ENCODE measurements at places on chromosomes 2 and 18. TPM values are rescaled to one million over a fixed set of nuclear protein-coding genes. Genes with fewer than 3 reads are reported as not detected.
A peak's percentile ranks its signal among the peaks of the same experiment; 100 is the strongest.

GRCh38 chr18:11760498-11761167 is 71.6 kb downstream of the GNAL start:
- peaks cover 14% of the 10 kb centered on the region for H3K27me3 ChIP-seq
- no peak overlapping the region for H3K27ac ChIP-seq
- no peak for DNase-seq
- no peak overlapping the region for H3K4me3 ChIP-seq
- no peaks in the 10 kb centered on the region for H3K4me1 ChIP-seq

Gene SP140L
- 57.4 TPM for total RNA-seq

Gene GRB14
- not detected for total RNA-seq

- no peak overlapping the region for H3K27ac ChIP-seq
- H3K27me3 ChIP-seq: no peaks in the 10 kb centered on the region
- H3K36me3 ChIP-seq: peaks cover 1% of the 10 kb centered on the region
- no peak for DNase-seq
- no peaks in the 10 kb centered on the region for H3K4me1 ChIP-seq
Observed at GRCh38 chr18:57687970-57688369, 66.3 kb upstream of the NARS1 start.

Gene FNDC4
- 0.10 TPM for total RNA-seq

Gene ZNF519
- 19.4 TPM for total RNA-seq

DNA sequence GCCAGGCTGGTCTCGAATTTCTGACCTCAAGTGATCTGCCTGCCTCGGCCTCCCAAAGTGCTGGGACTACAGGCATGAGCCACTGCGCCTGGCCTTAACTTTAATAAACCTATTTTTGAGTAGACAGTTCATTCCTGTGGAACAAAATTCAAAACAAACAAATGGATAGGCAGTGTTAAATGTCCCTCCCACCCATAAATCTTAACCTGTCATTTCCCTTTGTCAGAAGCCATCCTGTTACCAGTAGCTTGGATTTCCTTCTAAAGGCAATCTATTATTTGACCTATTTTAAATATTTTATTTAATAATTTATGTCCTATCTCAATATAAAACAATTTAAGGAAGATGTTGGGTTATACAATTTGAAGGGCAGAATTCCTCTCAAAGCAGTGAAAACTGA is 6.6 kb upstream of the C2orf72 start:
- DNase-seq: no peak
- peaks cover 43% of the 10 kb centered on the region for H3K27me3 ChIP-seq
- no peak overlapping the region for H3K4me3 ChIP-seq
- H3K36me3 ChIP-seq: no peaks in the 10 kb centered on the region

GRCh38 chr18:68666381-68666780 is 48.5 kb downstream of the TMX3 start:
- H3K27me3 ChIP-seq: peaks cover 6% of the 10 kb centered on the region
- H3K4me1 ChIP-seq: no peaks in the 10 kb centered on the region
- no peak overlapping the region for H3K4me3 ChIP-seq
- H3K36me3 ChIP-seq: no peaks in the 10 kb centered on the region

DNA sequence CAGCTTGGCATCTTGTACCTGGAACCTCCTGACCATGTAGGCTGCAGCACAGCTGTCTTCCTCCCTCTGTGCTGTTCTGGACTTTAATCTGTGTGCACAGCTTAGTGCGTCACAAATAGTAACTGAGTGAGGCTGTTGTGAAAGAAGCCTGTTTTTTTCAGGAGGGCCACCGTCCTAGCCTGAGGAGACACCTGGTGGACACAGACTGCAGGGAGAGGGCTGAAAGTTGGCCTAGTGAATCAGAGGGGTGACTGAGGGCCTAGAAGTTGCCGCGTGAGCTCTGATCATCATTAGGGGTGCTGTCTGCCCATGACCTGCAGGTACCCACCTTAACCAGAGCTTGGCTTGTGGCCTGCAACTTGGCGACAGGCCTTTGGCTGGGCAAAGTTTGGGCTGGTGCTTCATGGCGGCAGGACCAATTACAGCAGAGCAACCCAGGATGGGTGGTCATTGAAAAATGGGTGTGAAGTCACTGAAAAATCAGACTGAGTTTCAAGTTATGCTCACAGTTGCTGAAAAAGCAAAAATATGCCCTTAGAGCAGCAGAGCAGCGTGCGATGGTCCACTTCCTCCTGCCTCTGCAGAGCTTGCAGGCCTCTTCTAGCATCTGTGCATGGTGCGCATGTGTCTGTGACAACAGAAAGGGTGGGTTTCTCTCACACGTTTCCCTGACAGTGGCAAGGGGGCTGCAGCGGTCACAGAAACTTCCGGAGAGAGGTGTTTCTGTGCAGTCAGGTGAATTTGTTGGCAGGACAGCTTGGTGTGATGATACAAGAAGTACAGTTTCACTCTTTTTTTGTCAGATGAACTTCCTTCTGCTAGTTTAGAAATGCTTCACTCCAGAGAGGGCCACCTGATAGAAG is 9.6 kb downstream of the GDF7 start:
- H3K27ac ChIP-seq: no peak overlapping the region
- no peak overlapping the region for H3K4me3 ChIP-seq
- H3K27me3 ChIP-seq: peaks cover 9% of the 10 kb centered on the region
- no peaks in the 10 kb centered on the region for H3K4me1 ChIP-seq
- DNase-seq: no peak

- no peaks in the 10 kb centered on the region for H3K4me1 ChIP-seq
- no peak for DNase-seq
- H3K27me3 ChIP-seq: peaks cover 13% of the 10 kb centered on the region
- H3K4me3 ChIP-seq: no peak overlapping the region
Observed at GRCh38 chr2:202122163-202122540, 49.1 kb downstream of the KIAA2012 start.

- no peaks in the 10 kb centered on the region for H3K4me1 ChIP-seq
- no peaks in the 10 kb centered on the region for H3K36me3 ChIP-seq
- no peaks in the 10 kb centered on the region for H3K27me3 ChIP-seq
Observed at GRCh38 chr18:50654658-50655550, 95.0 kb downstream of the MAPK4 start.

DNA sequence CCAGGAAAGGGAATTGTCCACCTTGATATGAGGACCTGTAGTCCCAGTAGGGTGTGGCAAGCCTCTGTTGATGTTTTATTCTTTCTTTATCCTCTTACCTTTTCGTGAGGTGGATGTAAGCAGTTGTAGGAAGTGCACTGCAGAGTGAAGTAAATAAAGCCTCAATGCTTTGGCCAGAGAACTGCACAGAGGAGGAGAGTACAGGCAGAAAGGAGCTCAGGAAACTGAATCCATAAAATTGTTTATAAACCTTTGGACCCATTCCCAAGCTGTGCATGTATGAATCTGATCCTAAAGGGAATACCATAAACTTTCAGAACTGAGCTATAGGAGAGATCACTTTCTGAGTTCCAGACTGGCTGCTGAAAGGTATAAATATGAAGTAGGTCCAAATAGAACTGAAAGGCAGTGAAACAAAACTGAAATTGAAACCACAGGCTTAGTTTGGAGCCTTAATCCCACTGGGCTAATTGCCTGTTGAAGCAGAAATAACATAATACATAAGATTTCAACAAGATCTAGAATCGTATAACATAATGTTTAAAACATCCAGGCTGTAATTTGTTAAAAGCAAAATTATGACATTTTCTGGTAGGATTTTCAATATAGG is 17.9 kb upstream of the SLC9A4 start:
- H3K4me3 ChIP-seq: no peak overlapping the region
- H3K27ac ChIP-seq: no peak overlapping the region
- H3K27me3 ChIP-seq: peaks cover 15% of the 10 kb centered on the region

GRCh38 chr2:25270061-25270460 is 71.7 kb downstream of the DNMT3A start:
- no peak for DNase-seq
- H3K27me3 ChIP-seq: no peaks in the 10 kb centered on the region
- H3K4me1 ChIP-seq: peaks cover 23% of the 10 kb centered on the region
- H3K27ac ChIP-seq: no peak overlapping the region
- no peak overlapping the region for H3K4me3 ChIP-seq

DNA sequence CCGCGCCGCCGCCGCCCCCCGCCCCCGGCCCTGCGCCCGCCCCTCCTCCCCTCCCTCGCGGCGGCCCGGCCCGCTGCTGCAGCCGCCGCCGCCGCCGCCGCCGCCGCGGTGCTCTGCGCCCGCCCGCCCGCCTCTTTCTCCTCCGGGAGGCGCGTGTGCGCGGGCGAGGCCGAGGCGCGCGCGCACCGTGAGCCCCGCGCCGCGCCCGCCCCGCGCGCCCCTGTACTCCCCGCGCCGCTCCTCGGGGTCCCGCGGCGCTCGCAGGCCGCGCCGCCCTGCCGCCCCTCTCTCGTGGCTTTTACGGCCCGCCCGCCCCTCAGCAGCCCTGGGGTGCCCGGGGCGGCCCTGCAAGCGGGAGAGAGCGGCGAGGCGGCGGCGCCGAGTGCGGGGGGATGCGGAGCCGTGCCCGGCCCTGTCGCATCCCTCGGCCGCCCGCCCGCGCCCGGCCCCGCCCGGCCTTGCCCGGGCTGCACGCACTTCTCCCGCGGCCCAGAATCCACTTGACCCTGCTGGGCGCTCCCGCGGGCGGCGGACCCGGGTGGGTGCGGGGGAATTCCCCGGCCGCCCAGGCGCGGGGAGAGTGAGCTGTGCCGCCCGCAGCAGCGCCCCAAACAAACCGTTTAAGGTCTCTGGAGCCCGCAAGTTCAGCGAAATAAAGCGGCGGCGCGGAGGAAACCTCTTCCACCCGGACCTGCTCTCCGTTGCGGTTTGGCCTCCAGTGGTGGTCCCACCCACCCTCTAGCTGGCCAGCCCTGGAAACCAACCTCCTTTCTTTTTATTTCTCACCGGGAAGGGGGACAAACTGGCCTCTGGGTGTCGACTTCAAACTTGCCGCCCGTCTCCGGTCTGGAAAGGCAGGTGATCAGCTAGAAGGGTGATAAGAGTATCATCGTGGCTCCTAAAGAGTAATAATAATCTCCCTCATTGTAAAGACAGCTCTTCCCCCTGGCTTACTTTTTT is 37.4 kb downstream of the AFF3 start:
- peaks cover 39% of the 10 kb centered on the region for H3K27me3 ChIP-seq
- no peaks in the 10 kb centered on the region for H3K36me3 ChIP-seq
- no peak for DNase-seq
- H3K4me1 ChIP-seq: no peaks in the 10 kb centered on the region
- H3K27ac ChIP-seq: no peak overlapping the region

Gene GDF7
- total RNA-seq: 0.10 TPM

DNA sequence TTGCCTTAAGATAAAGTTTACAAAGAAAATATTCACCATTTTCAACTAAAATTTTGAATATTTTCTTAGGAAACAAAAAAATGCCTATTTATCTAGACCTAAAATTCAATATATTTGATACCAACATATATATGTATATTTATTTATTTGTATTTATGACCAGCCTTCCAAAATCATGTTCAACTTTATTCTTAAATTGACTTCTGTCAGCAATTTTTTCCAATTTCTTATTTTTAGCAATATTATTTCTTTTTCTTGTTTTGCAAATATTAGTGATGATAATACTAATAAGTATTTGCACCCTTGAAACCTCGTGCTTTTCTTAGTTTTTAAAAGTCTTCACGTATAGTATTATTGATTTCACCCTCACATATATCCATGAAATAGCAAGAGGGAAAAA is 68.2 kb upstream of the PHLPP1 start:
- DNase-seq: no peak
- no peak overlapping the region for H3K4me3 ChIP-seq
- H3K27ac ChIP-seq: no peak overlapping the region
- peaks cover 3% of the 10 kb centered on the region for H3K27me3 ChIP-seq
- no peaks in the 10 kb centered on the region for H3K4me1 ChIP-seq

- H3K27ac ChIP-seq: peak overlapping the region; percentile 35
- peaks cover 3% of the 10 kb centered on the region for H3K36me3 ChIP-seq
- no peak for DNase-seq
- no peaks in the 10 kb centered on the region for H3K27me3 ChIP-seq
Observed at GRCh38 chr2:9736021-9736420, 105.2 kb upstream of the YWHAQ start.

Gene SNORC
- 1.8 TPM for total RNA-seq

DNA sequence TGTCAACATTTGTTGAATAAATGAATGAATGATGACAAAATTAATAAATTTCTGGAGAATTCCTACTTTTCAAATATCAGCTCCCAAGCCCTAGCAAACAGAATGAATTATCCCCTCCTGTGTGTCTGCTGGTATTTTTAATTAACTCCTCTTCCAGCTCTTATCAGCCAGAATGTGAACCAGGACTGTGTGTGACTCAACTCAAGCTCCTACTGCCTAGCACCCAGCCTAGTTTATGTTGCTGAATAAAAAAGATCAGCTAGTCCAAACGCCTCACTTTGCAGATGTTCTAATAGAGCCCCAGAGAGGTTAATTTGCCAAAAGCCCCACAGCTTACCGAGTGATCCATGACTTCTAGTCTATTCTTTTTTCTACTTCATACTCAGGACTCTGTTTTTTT is 50.3 kb downstream of the RABL2A start:
- H3K27ac ChIP-seq: no peak overlapping the region
- H3K36me3 ChIP-seq: no peaks in the 10 kb centered on the region
- H3K4me3 ChIP-seq: no peak overlapping the region
- no peak for DNase-seq
- peaks cover 10% of the 10 kb centered on the region for H3K27me3 ChIP-seq

Gene GPAT2
- total RNA-seq: 18.4 TPM

Gene SOCS6
- 3.7 TPM for total RNA-seq

Gene NDUFV2
- 381 TPM for total RNA-seq

DNA sequence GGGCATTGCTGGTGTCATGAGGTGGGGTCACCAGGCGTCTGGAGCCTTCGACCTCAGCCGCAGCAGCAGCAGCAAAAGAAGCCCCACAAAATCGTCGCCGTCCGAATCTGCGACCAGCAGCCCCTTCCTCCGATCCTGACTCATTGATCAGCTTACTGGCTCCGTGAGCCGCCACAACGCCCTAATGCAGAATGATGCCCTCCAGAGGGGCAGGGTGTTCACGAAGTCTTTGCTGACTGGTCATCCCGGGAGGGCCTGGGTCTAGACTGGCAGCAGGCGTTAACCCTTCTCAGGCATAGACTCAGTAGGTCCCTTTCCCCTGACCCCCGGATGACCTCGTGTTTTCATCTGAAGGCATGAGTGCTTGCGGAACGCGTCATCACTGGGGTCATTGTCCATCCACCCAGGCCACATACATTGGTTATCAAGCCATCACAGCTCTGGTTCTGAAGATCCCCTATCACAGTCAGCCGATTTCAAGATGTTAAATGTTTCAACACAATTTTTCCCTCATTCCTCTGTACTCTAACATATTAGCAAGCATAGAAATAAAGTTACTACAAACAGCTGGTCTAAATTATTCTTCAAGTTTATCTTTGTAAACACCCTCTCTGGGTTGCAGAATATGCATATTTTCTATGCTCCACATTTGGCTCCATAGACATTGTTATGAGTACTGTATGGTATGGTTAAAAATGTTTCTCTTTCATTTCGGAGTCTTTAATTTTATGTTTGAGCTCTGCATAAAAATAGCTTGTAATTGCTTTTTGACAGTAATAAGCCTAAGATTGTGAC is 83.3 kb upstream of the SALL3 start:
- H3K36me3 ChIP-seq: no peaks in the 10 kb centered on the region
- H3K27me3 ChIP-seq: no peaks in the 10 kb centered on the region
- H3K4me1 ChIP-seq: no peaks in the 10 kb centered on the region
- no peak for DNase-seq

DNA sequence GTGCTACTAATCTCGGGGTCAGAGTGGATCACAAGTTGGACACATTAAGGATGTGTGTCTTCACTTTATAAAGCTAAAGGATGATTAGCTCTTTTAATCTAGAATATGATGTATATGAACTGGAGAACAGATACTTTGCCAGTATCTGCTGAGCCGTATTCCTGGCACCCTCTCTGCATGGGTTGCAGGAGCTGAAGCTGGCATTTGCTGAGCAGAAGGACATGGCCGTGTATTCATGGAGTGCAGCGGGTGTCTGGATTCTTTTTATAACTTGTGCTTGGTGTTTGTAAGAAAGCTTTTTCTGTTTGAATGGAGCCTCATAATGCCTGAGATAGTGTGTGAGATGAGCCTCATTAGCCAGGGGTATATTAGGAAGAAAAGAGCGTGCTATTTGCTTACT is 103.9 kb upstream of the MCFD2 start:
- H3K4me3 ChIP-seq: no peak overlapping the region
- H3K36me3 ChIP-seq: peaks cover 21% of the 10 kb centered on the region
- no peaks in the 10 kb centered on the region for H3K27me3 ChIP-seq
- H3K27ac ChIP-seq: no peak overlapping the region
- no peak for DNase-seq

Gene MAIP1
- total RNA-seq: 24.7 TPM
